ENCODE measurements at places on chromosomes 1 and 21.

GRCh38 chr1:159829822-159830465 lies 3.3 kb downstream of the SLAMF8 start:
- DNase-seq: no peak

GRCh38 chr1:48627486-48627885 lies 149.2 kb downstream of the BEND5 start:
- DNase-seq: no peak

- no peak for DNase-seq
These were observed 2.0 kb downstream of the LRRN2 start for GRCh38 chr1:204683284-204684205.

DNA sequence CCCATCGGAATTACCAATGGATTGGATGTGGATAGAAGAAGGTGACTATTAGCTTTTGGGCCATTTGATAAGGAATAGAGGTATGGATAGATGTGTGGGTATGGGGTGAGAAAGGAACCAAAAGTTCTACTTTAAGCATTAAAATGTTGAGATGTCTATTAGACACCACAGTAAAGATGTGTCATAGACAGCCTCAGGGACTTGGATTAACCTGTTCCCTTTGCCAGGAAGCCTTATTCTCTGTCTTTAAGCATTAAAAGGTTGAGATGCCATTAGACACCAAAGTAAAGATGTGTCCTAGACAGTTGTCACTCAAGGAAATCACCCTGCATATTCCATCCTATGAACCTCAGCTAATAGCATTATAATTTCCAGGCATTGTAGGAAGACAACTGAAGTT lies 11.0 kb upstream of the DENND1B start:
- DNase-seq: no peak

GRCh38 chr1:82690411-82690810 lies 889.7 kb downstream of the ADGRL2 start:
- no peak for DNase-seq

DNA sequence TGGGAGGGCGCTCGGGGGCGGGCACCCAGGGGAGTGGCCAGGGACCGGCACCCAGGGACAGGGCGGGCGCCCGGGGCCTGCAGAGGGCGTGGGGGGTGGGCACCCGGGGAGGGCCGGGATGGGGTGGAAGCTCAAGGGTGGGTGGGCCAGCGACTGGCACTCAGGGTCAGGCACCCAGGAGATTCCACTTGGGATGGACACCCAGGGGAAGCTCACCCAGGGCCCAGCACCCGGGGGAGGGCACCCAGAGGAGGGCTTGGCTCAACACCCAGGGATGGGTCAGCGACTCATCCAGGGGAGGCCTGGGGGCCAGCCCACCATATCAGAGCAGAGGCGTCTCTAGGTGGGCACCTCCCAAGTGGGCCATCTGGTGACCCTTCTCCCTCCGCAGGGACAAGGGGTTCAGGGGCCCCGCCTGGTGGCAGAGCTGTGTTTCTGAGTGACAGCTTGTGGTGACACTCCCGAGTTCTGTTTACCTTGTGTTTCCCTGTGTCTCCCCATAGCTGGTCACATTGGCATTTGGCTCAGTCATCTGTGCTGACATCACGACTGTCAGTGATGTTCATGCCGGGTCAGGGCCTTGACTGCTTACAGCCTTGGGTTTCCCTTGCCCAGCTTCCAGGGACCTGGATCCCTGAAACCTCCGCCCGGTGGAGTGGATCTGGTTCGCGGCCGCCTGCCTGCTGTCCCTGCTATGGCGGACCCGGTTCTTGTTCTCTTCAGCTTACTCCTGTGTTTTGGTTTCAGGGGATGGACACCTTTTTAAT lies 749 bp downstream of the IBA57 start:
- no peak for DNase-seq
